Activated naive CD4-positive, alpha-beta T cell treated with anti-CD3 and anti-CD28 coated beads for 36 hours (primary cell): ENCODE measurements at places on chromosomes 1 and 21. TPM values are rescaled to one million over a fixed set of nuclear protein-coding genes. Genes with fewer than 3 reads are reported as not detected.

Gene SPOCD1
- total RNA-seq = 0.21 TPM

Gene SYF2
- total RNA-seq = 46.8 TPM

Gene NES
- not detected for total RNA-seq

Gene CDC7
- 27.0 TPM for total RNA-seq

Gene KRTAP13-2
- total RNA-seq = not detected

GRCh38 chr21:44984428-44984791 is 44.6 kb downstream of the SLX9 start:
- DNase-seq = no peak

- DNase-seq = no peak
Observed at GRCh38 chr1:15153184-15153841, at the start of gene TMEM51. TSS of gene TMEM51 (plus strand) at chr1:15153747. CDS start at chr1:15215088, 61,341 bp downstream.

DNA sequence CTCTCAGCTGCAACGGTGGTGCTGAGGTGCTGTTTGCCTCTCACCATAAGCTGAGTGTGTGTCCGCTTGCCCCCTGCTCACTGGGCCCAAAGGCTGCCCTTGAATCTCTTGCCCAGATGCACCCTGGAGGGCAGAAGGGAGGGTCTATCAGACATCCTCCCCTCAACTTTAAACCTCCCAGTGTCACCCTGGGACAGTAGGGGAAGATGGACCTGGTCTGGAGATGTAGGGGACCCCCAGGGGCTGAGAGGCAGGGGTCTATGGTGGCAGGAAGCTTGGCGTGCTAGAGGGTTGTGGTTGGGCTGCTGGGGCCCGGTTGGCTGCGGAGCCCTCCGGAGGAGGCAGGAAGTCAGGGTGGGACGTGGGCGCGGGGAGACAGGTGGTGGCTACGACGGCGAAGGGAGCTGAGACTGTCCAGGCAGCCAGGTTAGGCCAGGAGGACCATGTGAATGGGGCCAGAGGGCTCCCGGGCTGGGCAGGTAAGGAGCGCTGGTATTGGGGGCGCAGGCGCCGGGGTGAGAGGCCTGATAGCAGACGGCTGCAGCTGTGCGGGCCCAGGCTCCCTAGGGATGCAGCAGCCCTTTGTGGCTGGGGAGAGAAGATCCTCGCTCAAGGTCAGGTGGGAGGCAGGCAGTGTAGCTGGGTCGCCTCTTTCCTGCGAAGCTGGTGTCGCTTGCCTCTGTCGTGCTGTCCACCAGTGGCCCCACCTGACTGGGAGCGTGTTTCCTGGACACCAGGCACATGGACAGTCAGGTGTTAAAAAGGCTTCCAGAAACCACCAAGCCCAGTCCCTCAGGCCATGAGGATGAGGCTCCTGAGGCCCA is at the start of gene LCK:
Gene LCK (plus strand): TSS at position 373 of the 824 bp plus-strand sequence. CDS start 23,065 bp downstream, outside the sequence.
- peak; percentile 88 for DNase-seq

GRCh38 chr1:165420655-165421054 is 24.3 kb downstream of the RXRG start:
- DNase-seq = no peak

- no peak for DNase-seq
Observed at GRCh38 chr1:15911141-15911540, 63.6 kb downstream of the SPEN start.

GRCh38 chr1:193368302-193368701 is 181.9 kb upstream of the B3GALT2 start:
- DNase-seq = peak; percentile 10

GRCh38 chr1:11680270-11681070 is 478 bp downstream of the MAD2L2 start:
- no peak for DNase-seq

DNA sequence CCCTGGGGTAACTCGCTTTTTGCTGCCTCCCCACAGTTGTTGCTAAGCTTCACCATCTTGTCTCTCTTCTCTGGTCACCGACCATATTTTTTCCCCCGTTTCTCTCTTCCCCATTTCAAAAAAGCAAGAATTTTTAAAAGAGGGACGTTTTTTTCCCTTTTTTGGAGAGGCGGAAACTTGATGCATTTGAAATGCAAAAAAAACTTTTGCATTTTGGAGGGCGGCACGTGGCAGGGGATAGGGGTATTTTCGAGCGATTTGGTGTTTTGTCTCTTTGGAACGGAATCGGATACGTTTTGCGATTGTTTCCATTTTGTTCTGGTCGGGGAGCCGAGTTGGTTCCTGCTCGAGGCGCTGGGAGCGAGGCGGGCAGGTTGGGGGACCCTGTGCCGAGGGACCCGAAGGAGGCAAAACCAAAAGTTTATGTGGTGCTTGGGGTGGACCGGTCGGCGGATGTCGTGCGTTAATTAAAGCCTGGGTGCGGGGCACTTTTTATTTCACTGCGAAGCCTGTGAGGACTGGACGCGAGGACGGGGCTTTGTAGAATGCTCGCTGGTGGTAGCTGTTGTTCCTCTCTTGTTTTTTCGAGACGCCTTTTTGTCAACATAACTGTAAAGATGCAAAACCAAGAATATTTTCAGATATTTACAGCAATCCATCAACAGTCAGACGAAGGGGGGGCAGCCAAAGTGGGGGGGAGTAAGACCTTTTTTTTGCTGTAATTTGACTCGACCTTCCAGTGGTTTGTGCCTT is 884 bp downstream of the H3-3A start:
- peak; percentile 44 for DNase-seq

DNA sequence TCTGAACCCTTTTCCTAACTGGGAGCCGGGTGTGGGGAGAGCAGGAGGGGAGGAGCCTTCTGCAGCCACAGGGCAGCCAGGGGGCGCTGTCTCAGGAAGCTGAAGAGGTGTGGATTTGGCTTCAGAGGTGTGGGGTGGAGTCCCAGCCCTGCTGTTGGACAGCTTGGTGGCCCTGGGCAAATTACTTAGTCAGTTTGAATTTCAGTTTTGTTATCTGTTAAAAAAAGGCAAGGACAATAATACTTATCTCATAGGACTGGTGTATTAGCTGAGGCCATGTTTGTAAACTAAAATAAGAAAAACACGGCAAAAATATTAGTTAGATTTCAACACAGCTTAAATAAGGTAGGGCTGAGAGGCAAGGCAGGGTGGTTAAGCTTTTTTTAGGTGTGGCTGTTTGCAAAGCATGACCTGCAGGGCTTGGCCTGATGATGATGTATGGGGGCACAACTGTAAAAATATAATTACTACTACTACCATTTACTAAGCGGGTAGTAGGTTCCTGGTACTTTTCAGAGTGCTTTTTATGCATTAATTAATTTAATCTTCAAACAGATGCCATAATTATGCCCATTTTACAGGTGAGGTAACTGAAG is 111.8 kb downstream of the PLXNA2 start:
- DNase-seq = peak; percentile 78
